ENCODE measurements at places on chromosomes 2 and 18. TPM values are rescaled to one million over a fixed set of nuclear protein-coding genes. Genes with fewer than 3 reads are reported as not detected.
A peak's percentile ranks its signal among the peaks of the same experiment; 100 is the strongest.

Gene DYNAP
- total RNA-seq, result 25.1 TPM

Gene HOXD13
- not detected for total RNA-seq

Gene CIB4
- total RNA-seq, result not detected

Gene ZNF236
- total RNA-seq, result 11.3 TPM

Gene UPP2
- total RNA-seq, result not detected

Gene BCS1L
- total RNA-seq, result 34.0 TPM

Gene HAT1
- total RNA-seq, result 37.2 TPM

Gene ARHGAP15
- total RNA-seq, result 3.3 TPM

Gene VWA3B
- total RNA-seq, result not detected

Gene POMC
- 3.1 TPM for total RNA-seq

Gene GPR17
- not detected for total RNA-seq

Gene COLEC11
- not detected for total RNA-seq

GRCh38 chr2:232569541-232569940 lies 19.1 kb downstream of the EIF4E2 start:
- H3K36me3 ChIP-seq, result peaks cover 100% of the 10 kb centered on the region
- H3K4me3 ChIP-seq, result no peak overlapping the region
- H3K4me1 ChIP-seq, result peaks cover 18% of the 10 kb centered on the region

DNA sequence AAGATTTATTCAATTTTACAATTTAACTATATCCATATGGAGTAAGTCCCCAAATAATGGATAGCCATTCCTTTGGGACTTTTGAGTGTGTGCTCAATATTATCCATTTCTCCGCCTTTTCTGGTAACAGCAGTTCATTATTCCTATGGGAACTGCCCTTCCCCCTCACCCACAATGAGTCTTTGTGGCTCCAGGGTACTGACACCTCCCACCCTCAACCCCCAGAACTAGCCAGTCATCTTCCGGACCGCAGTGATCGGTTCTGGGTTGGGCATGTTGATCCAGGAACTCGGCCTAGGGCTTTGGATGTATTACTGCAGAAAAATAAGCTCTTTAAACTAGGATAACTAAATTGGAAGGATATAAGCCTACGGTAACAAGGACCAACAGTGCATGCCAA lies 45.4 kb upstream of the CCDC150 start:
- H3K36me3 ChIP-seq, result no peaks in the 10 kb centered on the region
- no peak overlapping the region for H3K4me3 ChIP-seq
- peaks cover 27% of the 10 kb centered on the region for H3K4me1 ChIP-seq
- H3K27ac ChIP-seq, result no peak overlapping the region

GRCh38 chr2:214839464-214839863 lies 30.0 kb upstream of the BARD1 start:
- H3K4me3 ChIP-seq, result no peak overlapping the region
- no peaks in the 10 kb centered on the region for H3K27me3 ChIP-seq
- no peak for DNase-seq
- no peaks in the 10 kb centered on the region for H3K36me3 ChIP-seq
- H3K4me1 ChIP-seq, result no peaks in the 10 kb centered on the region

DNA sequence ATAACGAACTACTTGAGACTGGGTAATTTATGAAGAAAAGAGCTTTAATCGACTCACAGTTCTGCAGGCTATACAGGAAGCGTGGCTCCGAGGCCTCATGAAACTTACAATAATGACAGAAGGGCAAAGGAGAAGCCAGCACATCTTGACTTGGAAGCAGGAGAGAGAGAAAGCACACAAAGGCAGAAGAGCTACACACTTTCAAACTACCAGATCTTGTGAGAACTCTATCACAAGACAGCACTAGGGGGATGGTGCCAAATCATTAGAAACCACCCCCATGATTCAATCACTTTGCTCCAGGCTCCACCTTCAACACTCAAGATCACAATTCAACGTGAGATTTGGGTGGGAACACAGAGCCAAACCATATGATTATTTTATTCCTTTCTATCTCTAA lies 655.9 kb upstream of the SYT4 start:
- H3K27me3 ChIP-seq, result no peaks in the 10 kb centered on the region
- H3K27ac ChIP-seq, result peak overlapping the region; percentile 22
- no peaks in the 10 kb centered on the region for H3K36me3 ChIP-seq
- DNase-seq, result no peak

DNA sequence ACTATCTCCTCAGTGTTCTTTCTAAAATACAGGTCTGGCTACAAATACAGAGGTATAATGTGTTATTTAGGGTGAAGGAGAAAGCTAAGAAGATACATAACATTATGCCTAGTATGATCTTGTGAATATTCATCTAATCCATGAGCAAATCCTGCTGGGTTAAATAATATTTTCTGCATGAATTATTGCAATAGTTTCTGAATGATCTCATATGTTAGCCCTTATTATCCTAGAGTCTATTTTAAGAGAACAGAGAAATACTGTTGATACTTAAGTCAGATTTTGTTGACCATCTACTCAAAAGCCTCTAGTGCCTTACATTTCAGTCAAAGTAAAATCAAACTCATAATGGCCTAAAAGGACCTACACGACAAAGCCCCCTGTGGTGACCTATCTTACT lies 382.3 kb downstream of the FIGN start:
- no peaks in the 10 kb centered on the region for H3K27me3 ChIP-seq
- H3K4me3 ChIP-seq, result no peak overlapping the region
- H3K4me1 ChIP-seq, result peaks cover 3% of the 10 kb centered on the region
- DNase-seq, result no peak
- no peak overlapping the region for H3K27ac ChIP-seq

GRCh38 chr2:112767693-112768330 lies 3.4 kb upstream of the CKAP2L start:
- H3K4me1 ChIP-seq, result peaks cover 6% of the 10 kb centered on the region
- no peaks in the 10 kb centered on the region for H3K36me3 ChIP-seq
- peak overlapping the region; percentile 19 for H3K4me3 ChIP-seq
- no peaks in the 10 kb centered on the region for H3K27me3 ChIP-seq
- DNase-seq, result no peak

DNA sequence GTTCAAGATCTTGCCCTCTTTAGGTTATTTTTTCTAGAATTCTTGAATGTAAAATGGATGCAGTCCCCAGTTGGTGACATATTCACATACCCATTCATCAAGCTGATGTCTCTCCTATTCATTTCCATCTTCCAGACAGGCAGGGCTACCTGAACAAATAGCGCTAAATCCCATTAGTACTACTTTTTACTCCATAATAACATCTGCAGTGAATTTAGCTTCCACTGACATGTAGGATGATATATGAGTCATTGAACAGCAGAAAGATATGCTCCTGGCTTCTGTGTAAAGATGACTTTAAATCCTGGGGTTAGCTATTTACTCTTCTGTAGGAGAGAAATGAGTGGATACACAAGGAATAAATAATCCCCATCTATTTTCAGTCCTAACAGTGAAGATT lies 194.7 kb downstream of the RND3 start:
- H3K4me3 ChIP-seq, result no peak overlapping the region
- H3K27me3 ChIP-seq, result no peaks in the 10 kb centered on the region
- no peaks in the 10 kb centered on the region for H3K4me1 ChIP-seq
- DNase-seq, result no peak
- H3K27ac ChIP-seq, result no peak overlapping the region
- H3K36me3 ChIP-seq, result no peaks in the 10 kb centered on the region

- no peak for DNase-seq
- no peak overlapping the region for H3K4me3 ChIP-seq
- no peak overlapping the region for H3K27ac ChIP-seq
- no peaks in the 10 kb centered on the region for H3K36me3 ChIP-seq
- peaks cover 11% of the 10 kb centered on the region for H3K27me3 ChIP-seq
Observed at GRCh38 chr2:86781363-86781762, 9.3 kb downstream of the CD8A start.

- H3K4me1 ChIP-seq, result peaks cover 7% of the 10 kb centered on the region
- DNase-seq, result no peak
- no peak overlapping the region for H3K4me3 ChIP-seq
- H3K36me3 ChIP-seq, result no peaks in the 10 kb centered on the region
- H3K27ac ChIP-seq, result no peak overlapping the region
- no peaks in the 10 kb centered on the region for H3K27me3 ChIP-seq
Observed at GRCh38 chr18:5900262-5900661, 4.9 kb upstream of the TMEM200C start.

DNA sequence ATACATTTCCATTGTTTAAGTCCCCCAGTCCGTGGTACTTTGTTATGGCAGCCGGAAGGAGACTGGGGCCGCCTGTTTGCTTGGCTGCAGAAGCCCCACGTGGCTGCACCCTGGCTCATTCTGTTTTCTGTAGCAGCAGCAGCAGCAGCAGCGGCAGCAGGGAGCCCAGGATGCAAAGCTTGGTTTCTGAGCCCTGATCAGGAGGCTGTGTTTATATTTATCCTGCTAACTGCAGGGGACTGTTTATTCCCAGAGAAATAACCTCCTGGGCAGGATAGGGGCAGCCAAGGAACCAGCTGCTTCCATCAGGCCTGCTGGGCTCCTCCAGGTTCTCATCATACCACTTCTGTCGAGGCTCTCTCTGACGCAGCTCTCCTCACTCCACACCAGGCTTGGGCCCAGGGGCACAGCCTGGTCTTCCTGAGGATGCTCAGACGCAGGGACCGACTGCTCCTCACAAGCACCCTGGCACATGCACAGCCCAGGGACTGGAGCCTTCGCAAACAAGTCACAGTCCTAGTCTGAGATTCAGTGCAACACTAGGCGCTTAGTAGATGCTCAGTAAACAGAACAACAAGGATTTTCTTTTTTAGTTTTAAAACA lies 139.0 kb downstream of the MSH2 start:
- no peaks in the 10 kb centered on the region for H3K27me3 ChIP-seq
- no peak overlapping the region for H3K27ac ChIP-seq
- no peak overlapping the region for H3K4me3 ChIP-seq
- no peaks in the 10 kb centered on the region for H3K36me3 ChIP-seq
- DNase-seq, result no peak

DNA sequence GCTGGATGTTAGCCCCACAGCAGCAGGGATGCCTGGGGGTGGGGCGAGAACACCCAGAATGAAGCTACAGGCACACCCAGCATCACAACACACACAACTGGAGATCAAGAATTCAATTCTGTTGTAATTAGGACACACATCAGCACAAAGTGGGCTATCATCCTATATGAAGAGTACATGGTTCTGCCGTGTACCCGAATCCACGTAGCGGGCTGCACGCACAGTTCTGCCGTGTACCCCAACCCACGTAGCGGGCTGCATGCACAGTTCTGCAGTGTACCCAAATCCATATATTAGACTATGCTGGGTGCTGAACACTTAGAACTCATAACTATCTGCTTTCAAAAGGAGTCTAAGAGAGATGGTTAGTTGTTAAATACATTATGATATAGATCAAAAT lies 86.5 kb downstream of the EIPR1 start:
- H3K4me3 ChIP-seq, result no peak overlapping the region
- H3K27me3 ChIP-seq, result no peaks in the 10 kb centered on the region
- no peaks in the 10 kb centered on the region for H3K4me1 ChIP-seq
- H3K27ac ChIP-seq, result no peak overlapping the region
- H3K36me3 ChIP-seq, result no peaks in the 10 kb centered on the region
- no peak for DNase-seq

DNA sequence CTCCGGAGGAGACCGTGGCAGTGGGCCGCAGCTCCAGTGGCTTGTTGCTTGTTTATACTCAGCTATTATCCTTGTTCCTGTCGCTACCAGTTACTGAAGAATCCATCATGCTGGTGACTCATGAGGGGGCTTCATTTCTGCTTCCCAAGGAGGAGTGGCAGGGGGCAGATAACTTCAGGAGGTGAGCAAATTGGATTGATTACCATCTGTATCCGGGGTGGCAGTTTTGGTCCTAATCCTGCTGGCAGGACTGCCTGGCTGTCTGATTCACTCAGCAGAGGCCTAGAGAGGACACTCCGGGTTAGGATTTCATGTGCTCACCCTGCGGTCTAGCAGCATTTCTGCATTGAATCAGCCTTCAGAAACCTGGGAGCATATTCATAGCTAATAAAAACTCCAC lies 230.0 kb downstream of the ACTR3 start:
- H3K36me3 ChIP-seq, result no peaks in the 10 kb centered on the region
- H3K4me3 ChIP-seq, result no peak overlapping the region
- H3K27ac ChIP-seq, result no peak overlapping the region
- no peaks in the 10 kb centered on the region for H3K27me3 ChIP-seq
- H3K4me1 ChIP-seq, result no peaks in the 10 kb centered on the region
- no peak for DNase-seq

GRCh38 chr2:176137906-176138305 lies 8.4 kb downstream of the HOXD8 start:
- peak overlapping the region; percentile 63 for H3K4me3 ChIP-seq
- peaks cover 21% of the 10 kb centered on the region for H3K27me3 ChIP-seq
- no peaks in the 10 kb centered on the region for H3K36me3 ChIP-seq
- no peak for DNase-seq
- H3K27ac ChIP-seq, result peak overlapping the region; percentile 66

GRCh38 chr2:172288603-172289002 lies 138.8 kb upstream of the ITGA6 start:
- DNase-seq, result no peak
- peaks cover under 1% of the 10 kb centered on the region for H3K4me1 ChIP-seq
- H3K4me3 ChIP-seq, result no peak overlapping the region
- no peaks in the 10 kb centered on the region for H3K27me3 ChIP-seq
- H3K27ac ChIP-seq, result no peak overlapping the region
- no peaks in the 10 kb centered on the region for H3K36me3 ChIP-seq

DNA sequence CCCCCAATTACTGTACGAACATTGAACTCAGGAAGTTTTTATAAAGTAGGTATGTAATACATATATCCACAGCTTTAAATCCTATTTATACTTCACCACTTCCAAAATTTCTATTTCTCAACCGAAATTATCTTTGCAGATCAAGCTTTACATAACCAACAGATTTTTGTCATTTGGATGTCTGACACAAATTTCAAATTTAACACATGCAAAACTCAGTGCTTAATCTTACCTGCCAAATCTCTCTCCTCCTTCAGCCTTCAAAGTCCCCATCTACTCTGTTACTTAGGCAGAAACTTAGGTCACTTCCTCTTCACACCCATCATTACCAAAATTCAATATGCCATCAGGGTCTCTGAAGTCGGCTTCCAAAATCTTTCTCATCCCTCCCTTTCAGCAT lies 990.1 kb upstream of the NRXN1 start:
- no peak for DNase-seq
- no peaks in the 10 kb centered on the region for H3K36me3 ChIP-seq
- H3K27ac ChIP-seq, result no peak overlapping the region
- no peak overlapping the region for H3K4me3 ChIP-seq

GRCh38 chr18:76432274-76432755 lies 62.7 kb downstream of the ZNF516 start:
- no peak overlapping the region for H3K4me3 ChIP-seq
- H3K27me3 ChIP-seq, result no peaks in the 10 kb centered on the region
- no peak overlapping the region for H3K27ac ChIP-seq
- peaks cover 5% of the 10 kb centered on the region for H3K4me1 ChIP-seq

DNA sequence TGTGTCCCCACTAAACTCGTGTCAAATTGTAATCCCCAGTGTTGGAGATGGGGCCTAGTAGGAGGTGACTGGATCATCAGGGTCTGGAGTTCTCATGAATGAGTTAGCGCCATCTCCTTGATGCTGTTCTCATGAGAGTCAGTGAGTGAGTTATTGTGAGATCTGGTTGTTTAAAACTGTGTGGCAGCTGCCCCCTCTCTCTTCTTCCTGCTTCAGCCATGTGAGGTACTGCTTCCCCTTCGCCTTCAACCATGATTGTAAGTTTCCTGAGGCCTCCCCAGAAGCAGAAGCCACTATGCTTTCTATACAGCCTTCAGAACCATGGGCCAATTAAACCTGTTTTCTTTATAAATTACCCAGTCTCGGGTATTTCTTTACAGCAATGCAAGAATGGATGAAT lies 50.4 kb downstream of the AP1S3 start:
- no peaks in the 10 kb centered on the region for H3K36me3 ChIP-seq
- H3K27ac ChIP-seq, result no peak overlapping the region
- H3K27me3 ChIP-seq, result no peaks in the 10 kb centered on the region
- no peaks in the 10 kb centered on the region for H3K4me1 ChIP-seq
- no peak overlapping the region for H3K4me3 ChIP-seq

GRCh38 chr2:66362701-66363100 lies 72.2 kb upstream of the MEIS1 start:
- H3K4me1 ChIP-seq, result peaks cover 6% of the 10 kb centered on the region
